Stimulated activated CD8-positive, alpha-beta memory T cell treated with anti-CD3 and anti-CD28 coated beads, Interleukin-2, amount 100 ng/mL, for 1 hour (primary cell): ENCODE measurements at places on chromosomes 5 and 9.

- DNase-seq: no peak
These were observed 198.9 kb upstream of the SLC27A6 start for GRCh38 chr5:128766406-128766805.

- no peak for DNase-seq
These were observed 20.4 kb downstream of the NSA2 start for GRCh38 chr5:74787424-74787823.

GRCh38 chr9:73023025-73023541 lies 70.2 kb upstream of the ALDH1A1 start:
- no peak for DNase-seq

- no peak for DNase-seq
These were observed 225.2 kb downstream of the FSTL4 start for GRCh38 chr5:133387091-133387490.

DNA sequence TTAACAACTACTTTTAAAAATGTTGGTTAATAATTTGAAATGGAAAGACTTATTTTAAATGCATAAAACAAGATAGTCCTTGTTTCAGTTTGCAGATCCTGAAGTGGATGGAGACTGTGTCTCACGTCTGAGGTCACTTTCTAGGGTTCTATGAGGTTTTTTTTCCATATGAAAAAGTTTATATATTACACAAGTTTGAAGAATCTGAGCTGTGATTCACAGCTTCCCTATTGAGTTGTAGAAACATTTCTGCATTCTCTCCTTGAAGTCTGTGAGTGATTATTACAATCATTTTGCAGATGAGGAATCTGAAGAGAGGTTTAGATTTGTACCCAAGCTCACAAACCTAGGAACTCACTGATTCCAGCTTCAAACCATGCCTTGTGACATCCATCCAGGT lies 442.5 kb upstream of the KLF4 start:
- no peak for DNase-seq

GRCh38 chr9:88651682-88652633 lies 117.0 kb downstream of the NXNL2 start:
- DNase-seq: no peak

DNA sequence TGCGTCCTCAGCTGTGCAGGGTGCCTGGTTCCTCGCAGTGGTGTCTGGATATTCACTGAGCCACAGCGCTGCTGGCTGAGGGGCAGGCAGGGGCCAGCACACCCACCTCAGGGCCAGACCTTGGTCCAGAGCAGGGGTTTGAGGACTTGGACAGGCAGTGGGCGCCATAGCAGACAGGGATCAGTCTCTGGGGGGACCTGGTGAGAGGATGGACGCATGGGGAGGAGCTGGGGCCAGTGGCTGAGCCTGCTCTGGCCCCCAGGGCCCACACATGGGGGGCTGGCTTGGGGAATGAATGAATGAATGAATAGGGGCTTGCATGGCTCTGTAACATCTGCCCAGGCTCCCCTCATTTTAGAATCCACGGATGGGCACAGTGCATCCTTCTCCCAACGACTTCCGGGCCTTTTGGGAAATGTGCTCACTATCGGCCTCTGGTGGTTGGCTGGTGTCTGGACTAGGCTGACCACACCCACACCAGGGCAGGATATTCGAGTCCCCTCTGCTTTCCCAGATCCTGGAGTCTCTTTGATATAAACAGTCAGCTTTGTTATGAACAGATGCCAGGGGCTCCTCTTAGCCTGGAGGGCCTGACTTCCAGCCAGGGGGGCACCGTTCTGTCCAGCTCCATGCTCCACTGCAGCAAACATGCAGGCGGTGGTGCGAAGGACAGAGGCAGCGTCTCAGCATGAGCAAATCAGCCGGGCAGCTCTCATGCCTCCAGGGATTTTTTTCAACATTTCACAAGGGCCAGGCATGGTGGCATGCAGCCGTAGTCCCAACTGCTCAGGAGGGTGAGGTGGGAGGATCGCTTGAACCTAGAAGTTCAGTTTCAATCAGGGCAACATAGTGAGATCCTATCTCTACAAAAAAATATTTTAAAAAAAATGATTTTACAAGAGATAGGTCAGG lies 62.6 kb downstream of the NEK6 start:
- DNase-seq: peak; percentile 18

- no peak for DNase-seq
These were observed 277.7 kb downstream of the MSX2 start for GRCh38 chr5:175001876-175002645.

GRCh38 chr9:133881671-133882381 lies 110.3 kb downstream of the VAV2 start:
- DNase-seq: no peak

DNA sequence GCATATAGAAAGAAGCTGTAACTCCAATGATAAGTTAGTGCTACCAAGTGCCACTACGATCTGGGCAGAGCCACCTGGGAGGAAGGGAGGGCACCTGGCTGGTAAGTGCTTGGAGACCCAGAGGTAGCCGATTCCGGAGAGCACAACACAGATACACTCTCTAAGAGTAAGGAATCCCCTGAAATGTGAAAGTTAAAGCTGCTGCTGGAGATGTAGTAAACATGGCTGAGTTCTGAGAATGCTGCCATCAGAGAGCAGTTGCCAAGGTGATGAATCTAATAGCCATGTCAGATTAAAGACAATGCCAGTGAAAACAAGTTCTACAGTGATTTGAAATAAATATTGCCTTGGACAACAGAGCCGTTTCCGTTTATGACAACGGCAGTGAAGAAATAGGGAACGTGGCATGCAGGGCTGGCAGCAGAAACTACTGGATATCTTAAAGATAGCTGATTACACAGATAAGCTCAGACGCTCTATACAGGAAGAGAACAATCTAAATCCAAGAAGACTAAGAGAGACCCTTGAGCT lies 561.2 kb upstream of the C9orf72 start:
- DNase-seq: no peak

DNA sequence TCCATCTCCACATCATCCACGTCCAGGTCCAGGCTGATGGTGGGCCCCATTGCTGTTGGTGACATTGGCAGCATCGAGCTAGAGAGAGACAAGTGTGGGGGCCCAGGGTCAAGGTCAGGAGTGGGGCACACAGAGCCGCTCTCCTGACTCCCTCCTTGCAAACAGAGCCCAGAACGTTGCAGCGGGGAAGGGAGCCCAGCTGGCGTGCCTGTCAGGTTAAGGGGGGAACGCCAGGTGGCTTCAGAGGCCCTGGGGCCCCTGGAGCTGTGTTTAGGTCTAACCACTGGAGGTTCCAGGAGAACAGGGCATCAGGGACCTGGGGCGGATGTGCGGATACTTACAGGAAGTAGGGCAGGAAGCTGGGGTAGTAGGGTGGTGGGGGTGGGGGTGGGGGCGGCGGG lies 7.5 kb downstream of the RNF44 start:
- DNase-seq: no peak

GRCh38 chr9:127022913-127023660 lies 99.3 kb downstream of the ANGPTL2 start:
- no peak for DNase-seq

GRCh38 chr9:131590907-131591844 lies 45.9 kb downstream of the PRRT1B start:
- DNase-seq: peak; percentile 61

DNA sequence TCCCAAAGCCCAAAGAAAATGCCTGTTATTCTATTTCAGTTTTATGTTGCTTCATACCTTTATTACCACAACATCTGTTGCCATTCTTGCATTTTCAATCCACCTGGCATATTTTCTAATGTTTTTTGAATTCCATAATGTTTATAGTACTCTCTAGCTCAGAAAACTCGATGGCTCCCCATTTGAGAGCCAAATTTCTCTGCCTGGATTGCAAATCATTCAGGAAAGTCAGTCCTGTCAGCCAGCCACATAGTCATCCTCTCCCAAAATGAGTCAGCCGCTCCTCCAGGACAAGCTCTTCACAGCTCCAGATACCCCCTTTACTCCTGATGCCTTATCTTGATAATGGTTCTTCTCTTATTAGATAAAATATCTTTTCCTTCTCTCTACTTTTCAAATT lies 78.2 kb upstream of the ADCY2 start:
- DNase-seq: no peak

DNA sequence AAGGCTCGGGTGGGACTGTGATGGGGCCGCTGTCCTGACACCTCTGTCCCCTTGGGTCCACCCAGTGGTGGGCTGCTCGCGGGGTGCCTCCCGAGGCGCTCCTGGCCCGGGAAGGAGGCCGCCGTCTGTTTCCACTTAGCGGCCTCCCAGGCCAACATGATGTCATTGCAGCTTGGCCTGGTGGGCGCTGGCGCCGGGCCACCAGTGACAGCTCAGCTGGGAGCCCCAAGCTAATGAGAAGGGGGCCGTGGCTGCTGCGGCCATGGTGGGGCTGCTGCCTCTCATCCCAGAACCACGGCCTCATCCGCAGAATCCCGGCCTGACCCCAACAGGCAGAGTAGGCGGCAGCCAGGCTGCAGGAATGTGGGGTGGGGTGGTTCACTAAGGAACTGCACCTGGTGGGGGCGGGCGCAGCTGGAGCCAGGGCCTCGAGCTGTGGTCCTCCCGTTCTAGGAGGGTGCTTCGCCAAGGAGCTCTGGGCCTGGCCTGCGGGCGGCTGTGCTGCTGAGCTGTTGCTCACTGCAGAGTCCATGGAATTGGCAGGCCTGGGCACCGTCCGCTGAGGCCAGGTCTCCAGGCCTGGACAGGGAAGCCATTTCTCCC lies 123.5 kb upstream of the COL5A1 start:
- DNase-seq: no peak

DNA sequence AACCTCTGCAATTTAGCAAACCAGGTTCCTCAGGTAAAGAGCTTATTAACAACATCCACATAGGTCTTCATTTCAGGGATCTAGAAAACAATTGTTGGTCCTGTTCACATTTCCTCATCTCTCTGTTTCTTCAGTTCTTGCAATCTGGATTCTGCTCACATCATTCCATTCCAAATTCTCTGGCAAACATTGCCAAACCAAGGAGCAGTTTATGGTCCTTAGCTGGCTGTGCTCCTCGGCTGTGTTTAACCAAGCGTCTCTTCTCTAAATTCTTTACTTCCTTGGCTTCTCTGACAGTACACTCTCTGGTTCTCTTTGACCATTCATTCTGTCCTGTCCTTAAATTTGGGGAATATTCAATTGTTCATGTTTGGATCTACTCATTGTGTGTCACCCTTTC lies 65.8 kb upstream of the RANBP3L start:
- DNase-seq: no peak

GRCh38 chr5:997711-998110 lies 10.9 kb upstream of the NKD2 start:
- DNase-seq: no peak

DNA sequence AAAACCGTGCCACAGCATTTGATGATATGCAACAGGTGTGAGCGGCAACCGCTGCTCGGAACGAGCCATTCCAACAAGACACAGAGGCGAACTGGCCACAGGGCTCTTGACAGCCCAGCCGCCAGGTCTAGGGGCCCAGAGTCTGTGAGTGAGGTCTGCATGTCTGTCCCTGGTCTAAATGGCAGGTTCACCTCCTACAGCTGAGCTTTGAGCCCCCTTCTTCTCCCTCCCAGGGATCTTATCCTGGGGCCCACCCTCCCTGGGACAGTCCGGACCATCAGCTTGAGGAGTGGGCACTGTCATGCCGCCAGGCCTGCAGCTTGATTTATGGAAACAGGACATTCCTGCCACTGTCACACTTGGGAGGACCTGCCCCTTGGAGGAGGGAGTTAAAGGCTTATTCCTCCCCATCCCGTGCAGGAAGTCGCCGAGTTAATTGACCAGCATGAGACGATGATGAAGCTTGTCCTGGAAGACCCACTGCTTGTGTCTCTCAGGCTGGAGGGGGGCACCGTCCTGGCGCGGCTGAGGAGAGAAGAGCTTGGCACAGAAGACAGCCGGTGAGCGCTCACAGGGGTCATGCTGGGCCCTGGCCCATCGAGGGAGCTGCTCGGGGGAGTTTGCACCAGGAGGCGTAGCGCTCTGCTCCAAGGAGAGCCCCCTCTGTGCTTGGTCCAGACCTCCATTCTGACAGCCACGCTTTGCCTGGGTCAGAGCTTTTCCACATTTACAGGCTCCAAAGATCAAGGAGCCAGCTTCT lies 35.5 kb upstream of the LRRC14B start:
- no peak for DNase-seq

DNA sequence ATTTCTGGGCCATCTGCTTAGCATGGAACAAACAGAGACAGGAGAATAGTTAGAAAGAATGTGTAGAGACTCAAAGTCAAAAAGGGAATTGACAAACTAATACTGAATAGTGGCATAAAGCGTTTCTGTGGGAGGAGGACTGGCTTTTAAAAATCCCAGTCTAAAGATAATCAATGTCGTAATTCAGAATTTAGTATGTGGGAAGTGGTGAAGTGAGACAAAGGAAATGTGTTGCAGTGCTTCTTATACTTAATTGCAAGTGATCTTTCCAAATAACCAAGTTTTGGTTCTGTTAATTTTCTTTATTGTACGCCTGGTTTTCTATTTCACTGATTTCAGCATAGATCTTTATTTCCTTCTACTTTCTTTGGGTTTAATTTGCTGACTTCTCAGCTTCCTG lies 133.2 kb downstream of the ENTREP1 start:
- no peak for DNase-seq

GRCh38 chr5:82698026-82698425 lies 379.2 kb downstream of the TMEM167A start:
- no peak for DNase-seq

DNA sequence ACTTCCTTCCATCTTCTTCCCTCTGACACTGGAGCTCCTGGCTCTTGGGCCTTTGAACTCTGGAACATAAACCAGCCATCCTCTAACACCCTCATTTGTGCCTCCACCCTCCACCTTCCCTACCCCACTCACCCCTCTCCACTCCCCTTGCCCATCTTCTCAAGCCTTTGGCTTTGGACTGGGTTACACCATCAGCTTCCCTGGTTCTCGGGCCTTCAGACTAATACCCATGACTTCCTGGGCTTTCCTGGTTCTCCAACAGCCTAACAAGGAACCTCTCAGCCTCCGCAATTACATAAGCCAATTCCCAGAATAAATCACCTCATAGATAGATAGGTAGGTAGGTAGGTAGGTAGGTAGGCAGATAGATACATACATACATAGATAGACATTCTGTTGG lies 67.1 kb downstream of the FREM1 start:
- DNase-seq: no peak

GRCh38 chr5:115423541-115423940 lies 121.0 kb downstream of the FEM1C start:
- no peak for DNase-seq

DNA sequence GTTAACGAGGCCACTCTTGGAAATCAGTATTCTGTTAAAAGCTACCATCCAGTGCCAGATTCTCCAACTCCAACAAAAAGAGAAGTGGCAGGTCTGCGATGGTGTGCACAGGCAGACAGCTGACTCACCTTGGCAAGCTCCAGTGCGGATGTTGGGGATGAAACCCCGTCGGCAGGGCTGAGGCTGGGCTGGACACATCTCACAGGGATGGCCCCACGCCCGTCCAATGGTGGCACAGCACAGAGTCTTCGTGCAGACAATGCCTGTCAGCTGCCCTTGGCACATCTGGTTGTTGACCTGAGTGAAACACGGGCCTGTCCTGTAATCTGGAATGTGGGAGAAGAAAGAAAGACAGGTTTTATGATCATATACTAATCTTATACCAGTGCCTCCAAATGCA lies 73.4 kb downstream of the FBN2 start:
- DNase-seq: no peak

- DNase-seq: no peak
These were observed 187.7 kb downstream of the TRIO start for GRCh38 chr5:14330729-14331385.
